ENCODE measurements at places on chromosomes 2 and 18.

- no peak for DNase-seq
These were observed 61.1 kb downstream of the SMCHD1 start for GRCh38 chr18:2716394-2717326.

DNA sequence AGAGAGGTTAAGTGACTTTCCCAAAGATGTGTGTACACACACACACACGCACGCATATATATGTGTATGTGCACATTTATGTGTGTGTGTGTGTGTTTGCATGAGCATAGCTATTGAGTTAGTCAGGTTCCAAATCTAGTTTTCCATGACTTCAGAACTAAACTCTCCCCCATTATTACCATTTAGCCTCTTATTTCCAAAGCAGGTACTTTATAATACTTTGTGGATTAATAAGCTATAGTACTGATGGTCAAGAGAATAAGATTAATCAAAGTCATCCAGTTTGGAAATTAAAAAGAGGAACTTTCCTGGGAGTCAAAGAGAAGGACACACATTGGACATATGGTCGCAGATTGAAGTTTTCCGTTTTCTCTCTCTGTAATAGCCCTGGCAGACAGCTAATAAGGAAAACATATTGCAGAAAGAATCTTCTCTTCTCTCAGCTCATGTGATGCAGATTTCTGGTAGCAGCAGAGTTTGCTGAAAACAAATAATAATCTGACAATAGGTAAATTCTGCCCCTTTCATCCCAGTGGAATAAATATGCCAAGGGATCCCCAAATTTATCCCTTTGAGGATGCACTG is 410.9 kb upstream of the TCF4 start:
- no peak for DNase-seq

DNA sequence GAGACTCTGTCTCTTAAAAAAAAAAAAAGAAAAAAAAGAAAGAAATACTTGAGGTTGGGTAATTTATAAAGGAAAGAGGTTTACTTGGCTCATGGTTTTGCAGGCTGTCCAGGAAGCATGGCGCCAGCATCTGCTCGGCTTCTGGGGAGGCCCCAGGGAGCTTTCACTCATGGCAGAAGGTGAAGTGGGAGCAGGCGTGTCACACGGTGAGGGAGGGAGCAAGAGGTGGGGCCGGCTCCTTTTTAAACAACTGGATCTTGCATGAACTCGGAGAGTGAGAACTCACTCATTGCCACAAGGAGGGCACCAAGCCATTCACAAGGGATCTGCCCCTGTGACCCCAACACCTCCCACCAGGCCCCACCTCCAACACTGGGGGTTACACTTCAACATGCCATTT is 30.6 kb downstream of the CYP26B1 start:
- no peak for DNase-seq

DNA sequence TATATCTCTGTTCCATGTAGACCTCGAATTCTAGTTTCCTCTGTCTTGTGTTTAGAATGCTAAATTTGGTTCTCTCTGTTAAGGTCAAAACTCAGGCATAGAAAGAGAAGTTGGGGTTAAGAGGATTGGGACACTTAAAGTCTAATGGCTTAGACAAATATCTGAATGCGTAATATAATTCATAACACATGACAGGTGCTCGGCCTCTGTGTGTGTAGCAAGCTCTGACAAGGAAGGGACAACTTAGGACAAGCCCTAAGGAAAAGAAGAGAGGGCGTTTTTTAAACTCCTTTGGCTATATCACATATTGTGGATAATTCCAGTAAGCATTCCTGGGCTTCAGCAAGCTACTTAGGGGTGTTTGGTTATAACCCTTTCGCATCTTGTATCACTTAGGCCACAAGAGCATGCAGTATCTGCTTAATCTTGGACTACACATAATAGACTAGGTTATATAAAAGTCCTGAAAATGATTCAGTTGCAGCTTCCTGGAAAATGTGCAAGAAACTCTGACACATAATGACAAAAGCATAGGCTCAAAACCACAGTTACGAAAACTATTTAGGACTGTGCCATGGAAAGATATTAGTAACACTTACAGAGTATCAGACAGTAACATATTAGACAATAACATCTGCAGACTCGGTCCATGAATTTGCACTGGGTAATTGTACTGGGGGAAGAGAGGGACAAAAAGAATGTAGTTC is 16.1 kb upstream of the CREB1 start:
- no peak for DNase-seq

- no peak for DNase-seq
These were observed 24.7 kb upstream of the NAGK start for GRCh38 chr2:71043531-71044407.
